ENCODE measurements at places on chromosomes 6 and 20. TPM values are rescaled to one million over a fixed set of nuclear protein-coding genes. Genes with fewer than 3 reads are reported as not detected.

DNA sequence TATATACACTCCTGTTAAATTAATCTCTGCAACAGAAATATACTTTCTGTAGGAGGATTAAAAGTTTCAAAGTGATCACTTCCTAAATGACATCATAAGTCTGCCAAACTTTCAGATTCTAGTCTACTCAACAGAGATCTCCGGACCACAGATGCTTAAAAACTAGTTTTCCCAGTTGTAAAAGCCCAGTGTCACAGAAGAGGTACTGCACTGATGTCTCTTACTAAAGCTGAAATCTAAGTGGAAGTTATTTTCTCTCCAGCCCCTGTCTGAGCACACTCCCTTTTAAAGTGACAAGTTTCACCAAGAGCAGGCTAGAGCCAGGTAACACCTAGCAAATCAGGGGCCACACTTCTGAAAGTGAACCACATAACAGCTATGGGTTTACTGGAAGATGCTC is 71.6 kb upstream of the DST start:
- no peak for DNase-seq

UNC5CL gene
- total RNA-seq, result 0.37 TPM

DNA sequence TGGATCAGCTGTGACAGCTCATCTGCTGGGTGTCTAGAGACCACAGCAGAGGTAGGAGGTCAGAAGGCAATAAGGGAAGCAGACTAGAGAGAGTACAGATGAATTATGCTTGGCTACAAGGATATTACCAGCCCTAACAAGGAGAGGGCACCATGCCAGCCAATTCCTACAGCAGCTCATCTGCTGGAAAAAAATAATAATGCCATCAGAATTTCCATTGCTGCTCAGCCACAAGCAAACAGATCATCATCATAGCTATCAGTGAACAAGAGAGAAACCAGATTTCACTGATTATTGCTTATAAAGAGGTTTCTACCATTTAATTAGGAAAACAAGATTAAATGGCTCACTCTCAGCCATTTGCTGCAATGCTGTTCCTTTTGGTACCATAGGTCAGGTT is 66.5 kb downstream of the PSMG4 start:
- DNase-seq, result no peak

XKR7 gene
- total RNA-seq, result 0.05 TPM

KHDC3L gene
- total RNA-seq, result not detected

DOK5 gene
- total RNA-seq, result 20.4 TPM

FOXF2 gene
- total RNA-seq, result 6.6 TPM

- DNase-seq, result no peak
These were observed 104.0 kb downstream of the CD2AP start for GRCh38 chr6:47581591-47581990.

DNA sequence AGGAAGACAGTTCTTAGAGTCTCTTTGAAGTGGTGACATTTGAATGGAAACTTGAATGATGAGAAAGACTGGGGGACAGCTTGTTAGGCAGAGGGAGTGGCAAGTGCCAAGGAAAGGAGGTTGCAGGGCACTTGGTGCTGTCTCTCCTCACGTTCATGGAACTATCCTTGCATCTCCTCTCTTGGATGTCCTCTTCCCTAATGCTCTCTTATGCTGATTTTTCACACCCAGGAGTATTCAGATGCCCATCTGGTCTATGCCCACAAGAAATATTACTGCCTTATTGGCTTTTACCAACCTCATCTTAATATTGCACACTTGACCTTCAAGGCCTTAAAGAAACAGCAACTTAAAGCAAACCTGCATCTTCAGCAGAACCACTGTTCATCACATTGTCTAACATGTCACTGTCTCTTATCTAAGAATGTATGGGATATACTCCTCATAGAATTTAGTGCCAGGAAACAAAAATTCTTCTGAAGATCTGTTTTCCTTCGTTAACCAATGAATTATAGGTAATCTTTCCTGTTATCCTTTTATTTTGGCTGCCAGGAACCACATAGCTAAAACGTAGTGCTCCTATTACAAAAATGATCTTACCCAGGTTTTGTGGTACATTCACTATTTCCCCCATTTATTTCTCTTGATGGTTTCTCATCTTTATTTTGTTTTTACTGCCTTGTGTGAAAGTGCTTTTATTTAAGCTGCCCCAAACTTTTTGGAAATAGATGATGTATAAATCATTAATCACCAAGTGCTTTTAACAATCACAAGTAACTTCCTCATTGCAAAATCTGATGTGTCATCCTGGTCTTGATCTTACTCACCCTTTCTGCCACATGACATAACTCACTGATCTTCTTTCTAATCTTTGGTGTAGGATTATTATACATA is 12.8 kb downstream of the RGS17 start:
- no peak for DNase-seq

DNA sequence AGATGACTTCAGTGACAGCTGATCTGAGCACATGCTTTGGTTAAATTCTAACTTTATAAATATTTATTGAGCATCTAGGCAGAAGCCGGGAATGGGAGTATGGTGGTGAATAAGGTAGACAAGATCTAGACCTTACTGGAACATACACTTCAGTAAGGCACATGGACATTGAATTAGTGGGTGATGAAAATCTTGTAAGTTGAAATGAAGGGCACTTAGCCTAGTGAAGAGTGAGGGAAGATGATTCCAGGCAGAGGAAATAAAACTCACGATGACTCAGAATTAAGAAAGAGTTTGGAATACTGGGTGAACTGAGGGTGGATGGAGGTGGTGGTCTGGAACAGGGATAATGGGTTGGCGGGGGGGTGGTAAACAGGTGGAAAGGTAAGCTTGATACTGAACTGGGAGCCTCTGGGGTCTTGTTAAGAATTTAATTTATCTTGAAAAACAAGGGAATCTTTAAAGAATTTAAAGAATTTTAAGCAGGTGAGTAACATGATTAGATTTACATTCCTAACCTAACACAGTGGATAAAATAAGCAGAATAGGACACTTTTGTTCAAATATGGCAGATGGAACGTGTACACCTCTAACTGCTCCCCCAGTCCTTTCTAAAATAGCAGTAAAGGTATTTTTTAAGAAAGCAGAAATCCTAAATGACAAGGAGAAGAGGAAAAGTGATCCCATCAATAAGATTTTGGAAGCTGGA is 75.2 kb upstream of the ARHGAP18 start:
- no peak for DNase-seq

VGLL2 gene
- 0.11 TPM for total RNA-seq

CGA gene
- total RNA-seq, result not detected

- DNase-seq, result no peak
These were observed 65.8 kb downstream of the ADTRP start for GRCh38 chr6:11712760-11713159.

- DNase-seq, result no peak
These were observed 178.2 kb upstream of the IMPG1 start for GRCh38 chr6:76250666-76251065.

ZBTB22 gene
- total RNA-seq, result 15.8 TPM

- DNase-seq, result no peak
These were observed 59.2 kb downstream of the ZDHHC14 start for GRCh38 chr6:157440171-157440570.

DNA sequence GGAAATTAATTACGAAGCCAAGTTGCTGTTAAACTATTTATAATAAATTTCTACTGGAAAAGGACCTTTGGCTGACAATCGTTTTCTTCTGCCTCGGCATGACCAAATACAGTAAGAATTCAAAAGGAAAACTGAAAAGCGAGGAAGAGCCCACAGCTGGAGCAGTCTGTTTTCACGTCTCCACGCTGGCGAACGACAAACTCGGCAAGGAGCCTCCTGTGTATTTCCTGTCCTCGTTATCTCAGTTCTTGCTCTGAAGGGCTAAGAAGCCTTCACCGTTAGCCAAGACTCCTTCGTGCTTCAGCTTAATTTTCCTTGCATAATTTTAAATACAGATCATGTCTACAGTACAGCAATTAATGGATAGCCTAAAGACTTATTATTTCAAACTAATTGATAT is 214.3 kb upstream of the PLCB4 start:
- peak; percentile 61 for DNase-seq

- no peak for DNase-seq
These were observed 29.5 kb downstream of the CDYL start for GRCh38 chr6:4805553-4806336.
